ENCODE measurements at places on chromosomes 11 and 22.

DNA sequence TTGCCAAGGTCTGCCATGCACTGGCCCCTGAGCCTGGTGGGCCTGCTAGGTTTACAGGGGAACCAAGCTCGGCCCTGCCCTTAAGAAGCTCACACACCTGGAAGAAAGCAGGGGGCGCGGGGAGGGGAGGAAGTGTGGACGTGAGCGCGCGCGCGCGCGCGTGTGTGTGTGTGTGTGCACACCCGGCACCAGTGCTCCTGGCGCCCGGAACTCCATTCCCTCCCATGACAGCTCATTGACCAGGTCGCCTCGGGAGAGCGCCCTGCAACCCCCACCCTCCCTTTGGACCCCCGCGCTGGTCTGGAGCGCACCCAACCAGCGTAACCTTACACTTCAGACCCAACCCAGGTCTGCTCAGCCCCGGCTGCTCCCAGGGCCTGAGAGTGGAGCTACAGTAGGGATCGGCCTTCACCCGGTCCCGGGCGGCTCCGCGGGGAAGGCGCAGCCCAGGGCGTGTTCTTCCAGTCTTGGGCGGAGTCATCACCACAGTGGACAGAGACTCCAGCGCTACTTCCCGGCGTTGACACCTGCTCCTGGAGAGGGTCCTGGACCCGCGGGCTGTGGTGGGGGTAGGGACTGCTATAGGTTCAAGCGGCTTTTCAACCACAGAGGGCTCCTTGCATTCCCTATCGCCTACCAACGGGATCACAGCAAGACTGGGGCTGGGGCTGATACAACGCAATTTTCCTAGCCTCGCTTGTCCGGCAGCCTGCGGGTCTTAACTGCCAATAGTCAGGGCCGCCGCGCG lies 1.5 kb downstream of the GALNT18 start:
- DNase-seq: no peak

DNA sequence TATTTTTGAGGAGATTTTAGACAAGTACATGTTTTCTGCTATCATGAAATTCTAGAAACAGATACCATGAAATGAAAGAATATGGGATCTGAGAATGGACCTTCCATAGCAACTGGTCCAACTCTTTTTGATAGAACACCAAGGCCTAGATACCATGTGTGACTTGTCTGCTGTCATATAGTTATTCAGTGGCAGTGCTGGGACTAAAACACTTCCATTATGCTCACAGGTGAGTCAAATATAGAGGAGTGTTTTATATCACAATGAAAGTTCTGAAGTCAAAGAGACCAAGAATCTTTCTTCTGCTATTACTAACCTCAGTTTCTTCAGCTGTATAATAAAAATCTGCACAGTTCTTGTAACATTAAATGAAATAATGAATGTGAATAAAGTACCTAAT lies 276.9 kb downstream of the DCDC1 start:
- DNase-seq: no peak

- DNase-seq: no peak
These were observed 28.2 kb downstream of the OR6Q1 start for GRCh38 chr11:58059007-58059350.

GRCh38 chr22:26550498-26551033 lies 38.3 kb upstream of the TFIP11 start:
- no peak for DNase-seq

DNA sequence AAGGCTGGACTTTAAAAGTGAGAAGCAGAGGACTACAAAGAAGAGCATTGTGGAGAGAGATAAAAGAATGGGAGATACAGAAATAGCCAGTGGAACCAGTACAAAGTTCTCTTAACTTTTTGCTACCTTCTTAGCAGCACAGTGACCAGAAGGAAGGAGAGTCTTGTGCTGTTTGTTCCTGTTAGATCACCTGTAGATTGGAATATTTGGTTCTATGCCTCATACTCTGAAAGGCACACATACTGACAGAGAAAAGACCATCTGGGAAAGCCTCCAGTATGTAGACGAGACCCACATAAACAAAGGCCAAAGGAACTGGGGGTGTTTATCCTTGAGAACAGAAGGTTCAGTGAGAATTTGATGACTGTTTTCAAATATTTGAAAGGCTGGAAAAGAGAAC lies 18.7 kb downstream of the RNF141 start:
- DNase-seq: no peak

DNA sequence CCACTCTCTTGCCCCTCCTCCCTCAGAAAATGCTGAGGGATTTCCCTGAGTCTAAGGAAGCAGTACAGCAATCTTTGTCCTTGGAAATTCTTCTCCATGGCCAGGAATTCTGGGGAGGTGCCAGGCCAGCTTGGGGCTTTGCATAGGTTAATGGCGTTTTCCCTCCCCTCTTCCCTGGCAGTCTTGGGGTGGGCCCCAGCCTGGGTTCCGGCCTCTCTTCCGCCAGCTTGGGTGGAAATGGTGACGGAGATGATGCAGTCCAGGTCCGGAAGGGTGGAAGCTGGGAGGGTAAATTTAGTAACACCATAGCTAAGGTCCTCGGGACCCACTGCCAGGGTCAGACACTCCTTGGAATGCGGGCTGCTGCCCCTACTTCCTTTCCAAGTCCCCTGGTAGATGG lies 5.0 kb downstream of the PHLDB1 start:
- DNase-seq: no peak

- DNase-seq: no peak
These were observed 46.0 kb downstream of the RPL27A start for GRCh38 chr11:8728563-8728962.

- no peak for DNase-seq
These were observed 13.8 kb upstream of the TFIP11 start for GRCh38 chr22:26525946-26526564.

- DNase-seq: peak; percentile 3
These were observed 21.7 kb downstream of the TIMP3 start for GRCh38 chr22:32823024-32823730.

DNA sequence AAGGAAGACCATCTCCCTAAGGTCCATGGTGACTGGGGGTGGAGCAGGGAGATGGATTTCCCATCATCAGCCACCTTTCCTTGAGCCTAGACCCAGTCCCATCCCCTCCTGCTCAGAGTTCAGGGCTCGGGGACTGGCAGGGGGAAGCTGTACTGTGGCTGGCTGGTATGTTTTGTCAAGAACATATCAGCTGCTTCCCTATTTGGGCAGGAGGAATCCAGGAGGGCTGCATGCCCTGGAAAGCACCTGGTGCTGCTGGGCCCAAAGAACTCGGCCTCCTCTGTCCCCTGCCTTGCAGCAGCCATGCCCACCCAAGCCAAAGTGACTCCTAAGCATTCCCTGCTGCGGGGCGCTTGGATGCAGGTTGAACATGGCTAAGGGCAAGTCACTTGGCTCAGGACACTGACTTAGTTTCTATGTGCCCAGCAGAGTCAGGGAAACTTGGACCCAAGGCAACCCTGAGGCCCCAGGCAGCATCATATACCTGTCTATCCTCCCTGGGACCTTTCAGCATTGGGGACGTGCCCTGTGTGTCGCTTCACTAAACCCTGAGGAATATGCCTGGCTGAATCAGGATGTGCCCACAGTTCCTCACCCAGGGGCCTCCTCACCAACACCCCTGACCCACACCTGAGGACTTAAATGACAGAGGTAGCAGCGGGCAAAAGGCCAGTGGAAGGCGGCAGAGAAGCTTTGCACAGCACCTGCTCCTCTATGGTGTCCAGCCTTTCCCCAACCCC lies 43.1 kb downstream of the BUD13 start:
- DNase-seq: no peak

- DNase-seq: no peak
These were observed 35.1 kb upstream of the CYP2R1 start for GRCh38 chr11:14927146-14927545.

DNA sequence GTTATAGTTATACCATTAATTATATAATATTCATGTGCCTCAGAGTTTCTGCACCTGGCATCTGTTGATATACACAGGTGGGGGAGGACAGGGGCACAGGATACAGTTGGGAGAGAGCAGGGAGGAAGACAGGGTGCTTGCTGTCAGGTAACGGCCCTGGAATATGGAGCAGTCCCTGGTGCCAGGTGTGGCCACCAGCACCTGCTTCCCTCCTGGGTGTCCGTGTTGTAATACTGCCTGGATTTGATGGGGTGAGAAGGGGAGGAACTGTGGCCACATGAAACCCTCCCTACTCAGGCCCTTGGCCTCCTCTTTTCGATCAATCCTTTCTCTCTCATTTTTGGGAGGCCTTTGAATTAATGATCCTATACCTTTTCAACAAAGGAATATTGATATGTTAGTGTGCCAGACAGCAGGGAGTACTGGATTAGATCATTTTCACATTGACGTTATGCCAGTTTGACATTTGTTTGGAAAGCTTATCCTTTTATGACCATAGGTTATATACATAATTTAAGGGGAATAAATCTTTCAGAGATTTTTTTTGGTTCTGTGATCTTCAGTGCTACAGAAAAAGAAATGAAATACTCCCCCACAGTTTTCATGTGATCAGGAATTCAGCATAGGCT lies 88.6 kb downstream of the TEAD1 start:
- DNase-seq: no peak

- no peak for DNase-seq
These were observed 79.7 kb upstream of the WNT7B start for GRCh38 chr22:46056546-46057245.

DNA sequence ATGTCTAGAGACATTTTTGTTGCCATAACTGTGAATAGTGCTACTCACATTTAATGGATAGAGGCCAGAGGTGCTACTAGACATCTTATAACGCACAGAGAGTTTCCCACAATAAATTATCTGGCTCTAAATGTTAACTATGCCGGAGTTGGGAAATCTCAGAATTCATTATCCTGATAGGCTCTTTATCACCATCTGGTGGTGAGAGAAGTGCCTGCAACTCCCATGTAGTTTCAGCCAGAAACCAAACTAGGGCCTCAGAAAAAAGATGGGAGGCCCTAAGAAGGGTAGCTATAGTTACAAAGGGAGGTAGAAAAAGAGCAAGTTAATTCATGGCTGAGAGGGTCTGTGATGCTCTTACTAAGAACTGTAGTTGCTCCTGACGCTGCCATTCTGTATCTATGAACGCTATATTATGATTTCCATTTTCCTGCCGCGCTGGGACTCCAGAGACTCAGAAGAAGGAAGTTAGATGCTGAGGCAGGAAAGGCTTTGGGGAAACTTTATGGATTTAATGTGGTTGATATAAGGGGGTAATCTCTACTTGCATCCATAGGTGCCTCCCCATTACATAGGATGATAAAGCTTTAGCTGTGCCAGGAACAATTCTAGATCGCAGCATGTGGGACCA lies 22.9 kb upstream of the MRPL17 start:
- DNase-seq: peak; percentile 60

DNA sequence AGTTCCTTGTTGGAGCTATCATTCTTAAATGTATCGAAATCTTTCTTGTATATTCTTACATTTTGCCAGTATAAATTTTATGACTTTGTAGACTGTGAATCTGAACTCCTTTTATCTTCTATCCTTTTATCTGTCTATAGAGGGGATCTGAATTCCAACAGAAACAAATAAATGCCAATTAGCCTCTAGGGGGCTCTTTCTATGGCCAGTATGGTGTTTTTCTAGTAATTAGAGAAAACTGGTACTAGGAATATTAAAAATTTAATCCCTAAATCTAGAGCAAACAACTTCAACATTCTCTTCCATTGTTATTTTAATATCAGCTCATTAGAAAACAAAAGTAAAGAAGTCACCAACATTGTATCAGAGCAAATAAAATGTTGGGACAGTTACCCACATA lies 21.5 kb upstream of the CAT start:
- no peak for DNase-seq

DNA sequence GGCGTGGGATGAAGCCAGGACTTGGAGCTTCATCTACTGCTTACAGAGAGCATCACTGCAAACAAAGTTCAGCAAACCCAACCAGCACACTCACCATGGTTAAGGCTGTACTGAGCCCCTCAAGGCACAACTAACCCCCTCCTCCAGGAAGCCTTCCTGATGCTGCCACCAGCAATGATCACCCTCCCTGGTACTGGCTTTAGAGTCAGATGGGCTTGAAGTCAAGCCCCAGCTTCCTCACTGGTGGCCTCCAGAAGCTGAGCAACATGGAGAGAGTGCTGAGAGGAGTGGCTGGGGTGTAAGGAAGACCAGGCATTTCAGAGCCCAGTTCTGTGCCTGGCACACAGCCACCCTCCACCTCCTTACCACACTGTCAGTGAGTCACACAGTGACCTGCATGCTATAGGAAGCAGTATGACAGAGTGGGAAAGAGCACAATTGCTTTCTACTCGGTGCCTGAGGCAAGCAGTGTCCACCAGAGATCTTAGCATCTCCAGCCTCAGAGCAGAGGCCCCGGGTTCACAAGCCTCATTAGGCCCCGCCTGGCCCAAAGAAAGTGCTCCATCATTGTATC lies 24.7 kb upstream of the BAIAP2L2 start:
- DNase-seq: no peak

DNA sequence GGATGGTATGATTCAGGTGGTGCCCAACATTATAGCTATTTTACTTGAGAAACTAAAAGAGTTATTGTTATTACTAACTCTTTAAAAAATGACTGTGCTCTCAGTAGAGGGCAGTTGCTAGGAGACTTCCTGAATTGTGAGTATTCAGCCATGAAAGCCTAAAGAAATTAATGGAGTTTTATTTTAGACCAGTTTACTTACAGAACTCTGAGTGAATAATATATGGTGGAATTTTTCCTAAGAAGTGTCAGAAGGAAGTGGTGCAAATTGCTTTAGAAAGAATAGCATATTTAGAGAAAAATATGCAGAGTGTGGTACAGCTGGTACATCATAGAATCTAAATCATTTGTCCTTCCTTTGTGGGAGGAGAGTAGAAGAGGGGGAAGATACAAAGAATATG lies 689.9 kb upstream of the CCDC90B start:
- DNase-seq: no peak

GRCh38 chr11:21426931-21427330 lies 757.5 kb downstream of the NELL1 start:
- no peak for DNase-seq

DNA sequence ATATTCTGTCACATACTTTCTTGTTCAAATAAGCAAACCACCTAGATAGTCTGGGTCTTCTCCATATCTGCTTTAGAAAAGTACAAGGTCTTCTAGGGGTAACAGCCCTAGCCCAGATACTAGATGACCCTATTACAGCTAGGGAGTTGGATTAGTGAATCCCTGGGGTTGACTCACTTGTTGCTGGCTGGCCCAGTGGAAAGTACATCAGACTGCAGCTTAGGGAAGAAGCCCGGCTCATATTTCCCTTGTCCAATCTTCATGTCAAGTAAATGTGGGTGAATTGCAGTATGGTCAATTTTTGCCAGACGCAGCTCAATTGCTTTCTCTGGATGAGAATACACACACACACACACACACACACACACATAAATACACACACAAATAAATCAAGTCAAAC lies 79.1 kb upstream of the SCUBE2 start:
- no peak for DNase-seq

DNA sequence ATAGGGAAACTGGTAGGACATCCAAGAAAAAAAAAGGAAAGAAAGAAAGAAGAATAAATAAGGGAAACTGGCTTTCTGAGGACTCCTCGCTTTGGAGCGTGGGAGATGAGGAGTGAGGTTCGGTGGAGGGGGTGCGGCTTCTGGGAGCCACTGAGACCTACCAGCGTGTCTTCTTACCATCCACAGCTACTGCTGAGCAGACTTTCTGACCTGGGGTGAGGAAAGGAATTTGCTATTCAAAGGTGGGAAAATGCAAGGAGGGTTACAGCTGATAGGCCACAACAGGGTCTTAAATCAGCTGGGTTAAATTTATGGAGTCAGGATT lies 488 bp upstream of the SELENOM start:
- DNase-seq: no peak

All from CD4-positive, alpha-beta T cell treated with Interleukin-10 for 1 hour (primary cell).